ENCODE measurements at places on chromosomes 7 and 10. TPM values are rescaled to one million over a fixed set of nuclear protein-coding genes. Genes with fewer than 3 reads are reported as not detected.

DNA sequence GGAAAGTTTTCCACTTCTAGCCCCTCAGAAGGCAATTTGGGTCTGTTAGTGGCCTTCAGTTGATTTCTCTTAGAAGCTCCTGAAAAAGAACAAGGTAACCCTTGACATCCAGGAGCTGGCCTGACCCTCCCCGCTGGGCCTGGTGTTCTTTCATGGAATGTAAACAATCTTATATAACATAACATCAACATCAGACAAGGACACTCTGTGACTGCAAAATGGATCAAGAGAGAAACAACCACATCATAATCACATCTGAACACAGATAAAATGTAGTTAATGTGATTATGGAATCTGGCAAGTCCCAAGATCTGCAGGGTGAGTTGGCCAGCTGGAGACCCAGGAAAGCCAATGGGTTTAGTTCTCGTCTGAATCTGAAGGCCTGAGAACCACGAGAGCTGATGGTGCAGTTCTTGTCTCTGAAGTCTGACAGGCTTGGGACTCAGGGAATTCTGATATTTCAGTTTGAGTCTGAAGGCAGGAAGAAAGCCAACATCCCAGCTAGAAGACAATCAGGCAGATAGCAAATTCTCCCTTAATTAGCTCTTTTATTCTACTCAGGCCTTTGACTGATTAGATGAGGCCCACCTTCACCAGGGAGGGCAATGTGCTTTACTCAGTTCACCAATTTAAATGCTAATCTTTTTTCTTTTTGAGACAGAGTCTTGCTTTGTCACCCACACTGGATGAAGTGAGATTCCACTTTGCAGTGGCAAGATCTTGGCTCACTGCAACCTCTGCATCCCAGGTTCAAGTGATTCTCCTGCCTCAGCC, 91.4 kb upstream of the NAMPT start:
- DNase-seq: no peak

GRCh38 chr7:99363286-99363685, 11.2 kb upstream of the ARPC1B start:
- no peak for DNase-seq

- DNase-seq: no peak
These were observed 13.0 kb upstream of the NDUFA5 start for GRCh38 chr7:123570390-123571182.

DNA sequence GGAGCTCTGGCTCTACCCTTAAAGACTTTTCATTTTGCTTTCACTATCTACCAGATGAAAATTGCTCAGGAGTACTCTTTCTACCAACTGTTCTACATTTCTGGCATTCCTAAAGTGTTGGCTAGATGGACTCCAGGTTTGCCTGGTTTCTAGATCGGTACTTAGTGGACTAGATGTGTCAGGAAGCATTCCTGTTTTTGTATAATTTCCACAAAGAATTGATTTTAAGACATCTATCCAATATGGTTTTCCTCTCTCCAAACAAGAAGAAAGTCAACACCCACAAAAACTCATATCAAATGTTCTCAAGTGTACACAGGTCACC, 157.7 kb downstream of the CHRM2 start:
- no peak for DNase-seq

DNA sequence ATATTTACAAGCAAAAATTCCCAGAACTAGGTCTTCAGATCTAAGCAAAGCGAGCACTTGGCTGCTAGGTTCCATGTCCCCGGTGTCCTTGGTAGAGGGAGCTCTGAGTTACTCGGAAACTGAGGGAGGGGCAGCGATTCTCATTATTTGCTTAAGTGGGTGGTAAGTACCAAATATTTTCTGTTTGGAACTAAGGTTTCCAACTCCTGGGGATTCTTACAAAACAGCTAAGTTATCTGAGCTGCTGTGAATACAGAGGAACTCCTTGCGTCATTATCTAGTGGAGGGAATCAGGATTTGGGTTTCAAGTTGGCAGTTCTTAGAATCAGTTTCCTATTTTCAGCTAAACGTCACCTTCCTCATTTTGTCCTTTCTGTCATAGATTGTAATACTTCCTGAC, 76.8 kb upstream of the IKZF1 start:
- no peak for DNase-seq

DNA sequence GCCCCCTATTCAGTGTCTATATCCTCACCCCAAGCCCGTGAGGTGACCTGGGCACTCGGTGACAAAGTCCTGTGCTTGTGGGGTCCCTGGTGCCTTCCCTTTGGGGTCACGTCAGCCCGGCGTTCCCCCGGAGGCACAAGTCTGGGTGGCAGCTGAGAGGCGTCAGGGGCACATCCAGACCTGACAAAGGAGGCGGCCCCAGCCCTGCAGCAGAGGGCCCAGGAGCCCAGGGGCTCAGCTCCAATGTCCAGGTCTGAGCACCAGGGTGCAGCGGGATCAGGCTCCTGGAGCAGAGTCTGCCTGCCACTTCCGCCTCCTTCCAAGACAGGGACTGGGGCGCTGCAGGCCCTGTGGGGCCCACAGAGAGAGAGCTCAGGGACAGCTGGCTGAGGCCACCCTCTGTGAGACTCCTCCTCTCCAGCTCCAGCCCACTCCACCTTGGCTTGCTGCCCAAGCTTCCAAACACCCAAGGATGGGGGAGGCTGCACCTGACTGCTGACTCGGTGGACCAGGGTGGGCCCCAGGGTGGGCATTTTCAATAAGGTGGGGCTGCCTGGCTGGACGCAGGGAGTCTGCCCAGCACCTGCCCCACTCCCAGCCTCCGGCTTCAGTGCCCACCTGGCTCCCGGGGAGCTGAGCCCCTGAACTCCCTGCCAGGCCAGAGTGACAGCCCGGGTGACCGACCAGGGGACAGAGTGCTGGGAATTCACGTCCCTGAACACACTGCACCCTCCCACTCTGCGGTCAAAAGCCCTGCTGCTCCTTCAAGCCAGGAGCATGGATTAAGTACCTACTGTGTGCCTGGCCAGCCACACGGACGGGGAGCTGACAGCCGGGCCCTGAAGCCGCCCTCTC, 1.0 kb upstream of the KNDC1 start:
- DNase-seq: no peak

DNA sequence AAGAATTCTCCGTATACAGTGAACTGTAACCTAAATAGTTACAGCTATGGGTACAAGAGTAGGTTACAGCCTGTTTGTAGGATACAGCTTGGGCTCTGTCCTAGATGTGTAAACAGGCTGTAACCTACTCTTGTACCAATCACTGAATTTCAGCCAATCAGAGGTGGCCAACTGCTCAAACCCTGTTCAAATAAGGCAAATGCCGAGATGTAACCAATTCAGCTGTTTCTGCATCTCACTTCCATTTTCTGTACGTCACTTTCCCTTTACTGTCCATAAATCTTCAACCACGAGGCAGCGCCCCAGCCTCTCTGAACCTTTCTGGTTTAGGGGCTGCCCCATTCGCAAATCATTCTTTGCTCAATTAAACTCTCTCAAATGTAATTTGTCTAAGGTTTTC, 8.3 kb upstream of the MMP21 start:
- no peak for DNase-seq

DNA sequence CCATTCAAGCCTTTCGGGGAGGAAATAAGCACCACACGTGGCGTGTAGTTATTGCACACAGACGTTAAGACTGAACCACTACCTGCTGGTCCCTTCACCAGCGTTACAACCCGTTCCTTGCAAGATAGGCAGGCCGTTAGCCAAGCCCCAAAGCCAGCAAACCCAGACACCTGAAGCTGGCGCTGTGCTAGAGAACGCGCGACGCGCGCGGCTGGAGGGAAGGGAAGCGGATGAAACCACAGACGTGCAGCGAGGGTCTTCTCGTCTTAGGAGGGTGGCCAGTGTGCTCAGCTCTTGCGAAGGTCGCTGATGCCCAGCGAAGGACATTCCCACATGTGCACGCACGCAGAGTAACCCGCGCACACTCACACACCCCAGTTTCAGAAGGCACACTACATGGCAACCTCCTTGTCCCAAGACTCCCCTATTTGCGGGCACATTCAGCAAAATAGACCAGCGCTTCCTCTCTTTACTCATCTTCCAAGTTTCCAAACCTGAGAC, 980 bp downstream of the TMEM26 start:
- DNase-seq: no peak

Gene RARRES2
- total RNA-seq: 172 TPM

GRCh38 chr10:113135025-113135424, 185.0 kb downstream of the TCF7L2 start:
- DNase-seq: no peak
